Progenitor cell of endocrine pancreas (in vitro differentiated cells): ENCODE measurements at places on chromosomes 12 and 14.

DNA sequence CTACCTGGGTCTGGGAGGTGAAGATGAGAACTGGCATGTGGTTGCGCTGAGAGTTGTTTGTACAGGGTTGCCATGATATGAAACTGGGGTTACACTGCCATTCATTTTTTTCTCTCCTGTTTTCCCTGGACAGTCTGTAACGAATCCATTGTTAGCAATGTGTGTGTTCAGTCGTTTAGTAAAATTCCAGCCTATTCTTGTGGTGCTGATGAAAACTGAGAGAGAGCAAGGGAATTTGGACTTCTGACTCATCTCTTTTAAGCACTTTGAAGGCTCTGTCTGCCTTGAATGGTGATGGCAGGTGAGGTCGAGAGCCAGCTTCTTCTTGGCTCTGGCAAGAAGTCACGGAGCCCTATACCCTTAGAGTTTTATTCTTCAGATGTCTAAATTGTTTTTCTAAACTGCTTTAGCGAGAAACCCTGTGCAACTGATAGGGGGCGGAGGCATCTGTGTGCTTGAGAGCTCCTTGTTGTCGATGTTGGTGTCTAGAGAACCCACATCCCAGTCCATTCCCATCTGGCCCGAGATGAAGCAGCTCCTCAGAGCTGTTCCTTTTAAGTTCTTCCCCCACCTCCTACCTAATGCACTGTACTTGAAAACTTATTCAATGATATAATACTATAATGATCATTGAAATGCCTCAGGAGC lies 204.4 kb downstream of the TMX1 start:
- no peak for DNase-seq

- DNase-seq = no peak
Measured at GRCh38 chr14:80951491-80951890, 3.9 kb upstream of the TSHR start.

GRCh38 chr14:101233808-101234207 lies 327.5 kb upstream of the DIO3 start:
- no peak for DNase-seq

- DNase-seq = no peak
Measured at GRCh38 chr12:12616512-12617310, 5.0 kb downstream of the CREBL2 start.

GRCh38 chr14:35257809-35258208 lies 34.4 kb upstream of the PSMA6 start:
- DNase-seq = no peak

GRCh38 chr12:108457006-108457733 lies 57.9 kb upstream of the FICD start:
- DNase-seq = peak; percentile 10

- DNase-seq = no peak
Measured at GRCh38 chr12:78239544-78239943, 408.9 kb downstream of the NAV3 start.

DNA sequence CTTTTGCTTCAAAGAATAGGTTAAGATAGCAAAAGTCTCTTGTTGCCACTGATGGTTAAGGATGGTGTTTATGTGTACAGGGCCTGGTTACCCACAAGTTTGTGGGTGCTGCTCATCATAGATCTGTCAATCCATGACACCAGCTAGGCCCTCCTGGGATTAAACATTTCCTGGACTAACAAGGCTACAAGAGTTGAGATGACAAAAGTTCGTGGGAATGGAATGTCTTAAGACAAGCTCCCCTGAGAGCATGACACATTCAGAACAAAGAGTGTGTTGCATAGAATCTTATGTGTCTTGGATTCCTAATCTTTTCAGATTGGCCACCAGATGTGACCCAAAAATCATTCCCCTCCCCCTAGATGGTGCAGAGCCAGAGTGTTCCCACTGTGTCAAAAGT lies 592.5 kb upstream of the USP15 start:
- no peak for DNase-seq

DNA sequence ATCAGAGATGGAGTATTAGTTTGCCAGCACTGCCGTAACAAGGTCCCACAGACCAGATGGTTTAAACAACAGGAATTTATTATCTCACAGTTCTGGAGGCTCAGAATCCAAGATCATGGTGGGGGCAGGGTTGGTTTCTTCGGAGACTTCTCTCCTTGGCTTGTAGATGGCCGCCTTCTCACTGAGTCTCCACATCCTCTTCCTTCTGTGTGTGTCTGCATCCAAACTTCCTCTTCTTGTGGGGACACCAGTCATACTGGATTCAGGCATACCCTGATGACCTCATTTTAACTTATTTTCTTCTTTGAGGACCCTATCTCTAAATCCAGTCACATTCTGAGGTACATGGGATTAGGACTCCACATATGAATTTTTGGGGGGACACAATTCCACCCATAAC lies 455.5 kb downstream of the RGS6 start:
- no peak for DNase-seq
